Activated T-cell treated with anti-CD3 and anti-CD28 coated beads, Interleukin-2, amount 50 U/mL, for 72 hours (primary cell): ENCODE measurements at places on chromosomes 4 and X.

- no peak for DNase-seq
These were observed 7.5 kb upstream of the PHEX start for GRCh38 chrX:22024577-22024976.

GRCh38 chr4:32112891-32113290, 1392.7 kb downstream of the PCDH7 start:
- no peak for DNase-seq

DNA sequence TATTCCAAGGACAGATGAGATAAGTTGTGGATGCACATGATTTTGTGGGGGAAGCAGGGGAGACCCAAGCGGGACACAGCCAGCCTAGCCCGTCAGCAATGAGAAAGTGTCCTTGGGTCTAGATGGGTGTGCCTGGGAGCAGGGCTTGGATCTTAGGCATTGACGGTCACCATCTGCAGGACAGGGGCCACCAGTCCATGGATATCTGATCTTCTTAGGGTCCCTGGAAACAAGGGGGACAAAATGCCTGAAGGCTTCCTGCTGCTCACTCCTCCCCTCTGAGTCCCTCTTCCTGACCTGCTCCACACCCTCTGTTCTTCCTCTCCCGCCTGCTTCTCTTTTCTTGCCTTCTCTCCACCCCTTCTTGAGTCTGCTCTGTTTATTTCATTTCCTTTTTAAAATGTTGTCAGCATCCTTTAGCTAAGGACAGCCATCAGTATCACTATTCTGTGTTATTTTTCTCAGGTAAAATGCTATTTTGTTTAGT, 298.4 kb downstream of the RAPGEF2 start:
- DNase-seq, result no peak

DNA sequence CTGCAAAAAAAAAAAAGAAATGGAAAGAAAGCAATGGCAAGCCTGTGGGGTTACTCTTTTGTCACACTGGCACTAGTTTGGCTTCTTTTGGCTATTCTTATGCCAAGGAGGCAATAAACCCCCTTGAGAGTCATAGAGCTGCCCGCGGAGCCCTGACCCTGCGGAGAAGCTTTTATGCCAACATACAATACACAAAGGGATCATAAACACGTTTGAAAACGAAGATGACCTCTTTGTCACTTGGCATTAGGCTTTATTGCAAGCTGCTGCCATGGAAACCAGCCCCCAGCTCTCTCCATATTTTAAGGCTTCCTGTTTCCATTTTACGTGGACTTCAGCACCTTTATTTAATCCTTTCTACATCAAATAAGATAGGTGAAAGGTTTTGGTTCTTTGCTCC, 7.6 kb downstream of the NEUROG2 start:
- DNase-seq, result no peak

DNA sequence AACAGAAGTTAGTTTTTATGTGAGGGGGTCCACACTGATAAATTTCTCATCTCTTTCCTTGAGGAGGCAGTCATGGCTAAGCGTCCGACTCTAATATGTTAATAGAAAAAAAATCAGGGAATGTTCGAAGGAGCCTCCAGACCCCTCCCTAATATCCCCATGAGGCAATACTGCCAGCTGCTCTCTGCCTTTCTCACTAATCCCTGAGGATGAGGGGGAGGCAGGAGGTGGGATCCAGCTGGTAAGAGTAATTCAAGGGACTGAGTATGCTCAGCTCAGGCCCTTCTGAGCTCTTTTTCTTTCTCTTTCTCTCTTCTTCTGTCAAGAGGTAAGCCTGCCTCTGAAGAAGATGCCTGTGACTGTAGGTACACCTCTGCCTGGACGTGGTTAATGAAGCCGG, 51.7 kb downstream of the PIR start:
- no peak for DNase-seq

DNA sequence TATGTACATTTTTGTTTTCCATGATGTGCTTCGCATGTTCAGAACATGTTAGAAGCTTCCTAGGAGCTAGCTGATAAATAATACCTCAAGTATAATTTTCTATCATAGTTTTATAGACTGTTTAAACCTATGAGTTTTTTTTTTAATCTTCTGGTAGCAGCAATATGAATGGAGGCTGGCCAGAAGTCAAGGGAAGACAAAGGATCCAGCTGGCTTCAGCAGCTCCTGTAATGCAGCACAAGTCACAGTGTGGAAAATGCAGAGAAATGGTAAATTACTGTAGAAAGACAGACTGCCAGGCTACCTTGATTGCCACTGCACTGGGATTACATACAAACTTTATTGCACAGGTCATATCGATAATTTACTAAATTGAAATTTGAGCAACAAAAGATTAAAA, 537.9 kb downstream of the IQCM start:
- no peak for DNase-seq

DNA sequence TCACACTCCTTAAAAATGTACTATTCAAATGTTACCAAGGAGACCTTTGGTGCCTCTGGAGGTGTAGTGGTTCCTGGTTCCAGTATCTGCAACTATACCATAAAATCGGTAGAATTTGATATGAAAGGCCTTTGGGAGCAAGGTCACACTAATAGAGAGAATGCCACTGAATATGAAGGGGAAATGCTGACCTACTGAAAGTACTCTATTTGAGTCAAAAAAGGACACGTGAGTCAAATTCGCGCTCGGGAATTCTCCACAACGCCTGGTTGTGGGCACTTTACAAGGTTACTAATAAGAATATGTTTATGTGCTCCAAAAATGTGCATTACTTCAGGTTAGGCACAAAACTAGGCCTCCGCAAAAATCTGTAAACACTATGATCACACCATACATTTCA, 39.5 kb upstream of the RELL1 start:
- no peak for DNase-seq

DNA sequence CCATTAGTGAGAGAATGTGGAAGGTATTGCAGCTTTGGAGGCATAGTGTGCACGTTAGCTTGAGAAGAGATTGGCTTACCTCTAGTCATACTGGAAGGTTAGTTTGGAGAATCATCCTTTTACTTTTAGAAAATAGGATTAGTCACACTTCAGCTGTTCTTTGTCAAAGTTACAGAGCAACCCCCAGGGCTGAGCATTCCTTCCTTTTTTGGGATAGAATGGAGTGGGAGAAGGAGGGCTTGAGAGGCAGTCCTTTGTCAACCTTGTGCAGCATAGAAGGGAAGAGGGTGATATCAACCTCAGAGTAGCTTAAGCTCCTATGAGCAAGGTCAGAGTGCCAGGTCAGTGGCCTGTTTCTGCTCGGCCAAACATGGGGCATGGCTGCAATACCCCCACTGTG, 8.6 kb upstream of the MBNL3 start:
- DNase-seq, result no peak

GRCh38 chr4:78068481-78068880, 11.4 kb downstream of the FRAS1 start:
- DNase-seq, result no peak

DNA sequence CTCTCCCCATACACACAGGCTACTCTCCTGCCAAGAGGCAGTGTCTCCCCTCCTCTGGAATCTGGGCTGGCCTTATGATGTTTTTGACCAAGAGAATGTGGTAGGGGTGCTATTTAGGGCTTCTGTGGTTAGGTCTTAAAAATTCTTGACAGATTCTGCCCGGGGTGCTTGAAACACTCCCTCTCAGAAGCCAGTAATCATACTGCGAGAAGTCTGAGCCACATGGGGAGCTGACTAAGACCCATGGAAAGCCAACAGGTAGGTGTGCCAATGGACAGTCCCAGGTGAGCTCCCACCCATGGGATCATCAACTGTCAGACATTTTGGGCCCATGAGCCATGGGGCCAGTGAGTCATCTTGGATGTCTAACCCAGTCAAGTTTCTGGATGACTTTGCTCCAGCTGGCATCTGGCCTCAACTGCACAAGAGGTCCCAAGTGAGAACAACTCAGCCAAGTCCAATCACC, 315.7 kb downstream of the FBXW7 start:
- peak; percentile 56 for DNase-seq

GRCh38 chr4:125388613-125389012, 73.9 kb downstream of the FAT4 start:
- no peak for DNase-seq

- no peak for DNase-seq
These were observed 10.1 kb downstream of the SORCS2 start for GRCh38 chr4:7202411-7202810.

GRCh38 chr4:174332741-174333493, 49.2 kb downstream of the CEP44 start:
- DNase-seq, result no peak

DNA sequence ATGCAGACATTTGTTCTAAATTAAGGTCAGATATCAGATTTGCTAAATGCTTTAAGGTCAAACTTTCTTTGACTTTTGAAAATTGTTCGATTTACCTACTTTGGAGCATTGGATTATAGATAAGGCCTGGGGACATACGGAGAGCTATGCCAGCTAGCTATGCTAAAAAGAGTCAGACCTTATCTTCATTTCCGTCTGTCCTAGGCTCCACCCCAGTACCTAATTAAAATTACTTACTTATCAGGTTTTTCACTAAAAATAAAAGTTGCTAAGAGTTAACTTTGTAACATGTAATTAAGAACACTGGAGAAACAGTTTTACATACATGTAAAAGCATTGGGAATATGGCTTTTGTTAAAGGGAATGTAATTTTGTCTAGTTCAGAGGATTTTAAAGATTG, 7.1 kb upstream of the TMEM35A start:
- DNase-seq, result no peak

GRCh38 chrX:131778269-131779218, 234.7 kb downstream of the OR13H1 start:
- DNase-seq, result peak; percentile 72

DNA sequence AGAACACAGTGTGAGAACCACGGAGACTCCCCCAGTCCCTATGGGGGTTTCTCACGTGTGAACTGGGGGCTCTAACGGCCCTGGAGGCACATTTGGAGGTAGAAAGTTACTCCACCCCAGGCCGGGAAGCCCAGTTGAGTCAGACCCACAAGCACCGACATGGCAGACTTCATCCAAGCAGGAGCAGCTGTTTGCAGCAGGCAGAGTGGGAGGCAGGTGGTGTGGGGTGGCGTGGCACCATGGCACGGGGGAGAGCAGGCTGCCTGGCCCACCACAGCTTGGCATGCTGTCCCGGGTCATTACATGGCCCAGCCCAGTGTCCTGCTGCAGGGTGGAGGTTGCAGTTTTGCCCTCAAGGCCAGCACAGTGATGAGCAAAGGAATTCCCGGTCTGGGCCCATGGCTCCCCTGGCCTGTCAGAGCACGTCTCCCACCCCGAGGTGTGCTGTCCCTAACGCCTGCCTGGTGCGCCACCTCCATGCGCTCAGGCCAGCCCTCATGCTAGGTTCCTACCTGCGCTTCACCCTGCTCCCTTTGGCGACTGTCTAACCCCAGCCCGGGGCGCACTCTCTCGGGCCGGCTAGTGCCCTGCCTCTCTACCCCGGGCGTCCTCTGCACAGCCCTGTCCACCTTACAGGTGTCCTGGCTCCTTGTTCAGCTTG, 90.6 kb upstream of the AFAP1 start:
- no peak for DNase-seq

GRCh38 chrX:12115377-12115776, 22.9 kb upstream of the FRMPD4 start:
- DNase-seq, result no peak
